ENCODE measurements at places on chromosomes 7 and 10.
A peak's percentile ranks its signal among the peaks of the same experiment; 100 is the strongest.

- no peak for DNase-seq
Observed at GRCh38 chr10:26483554-26483953, 45.4 kb downstream of the APBB1IP start.

DNA sequence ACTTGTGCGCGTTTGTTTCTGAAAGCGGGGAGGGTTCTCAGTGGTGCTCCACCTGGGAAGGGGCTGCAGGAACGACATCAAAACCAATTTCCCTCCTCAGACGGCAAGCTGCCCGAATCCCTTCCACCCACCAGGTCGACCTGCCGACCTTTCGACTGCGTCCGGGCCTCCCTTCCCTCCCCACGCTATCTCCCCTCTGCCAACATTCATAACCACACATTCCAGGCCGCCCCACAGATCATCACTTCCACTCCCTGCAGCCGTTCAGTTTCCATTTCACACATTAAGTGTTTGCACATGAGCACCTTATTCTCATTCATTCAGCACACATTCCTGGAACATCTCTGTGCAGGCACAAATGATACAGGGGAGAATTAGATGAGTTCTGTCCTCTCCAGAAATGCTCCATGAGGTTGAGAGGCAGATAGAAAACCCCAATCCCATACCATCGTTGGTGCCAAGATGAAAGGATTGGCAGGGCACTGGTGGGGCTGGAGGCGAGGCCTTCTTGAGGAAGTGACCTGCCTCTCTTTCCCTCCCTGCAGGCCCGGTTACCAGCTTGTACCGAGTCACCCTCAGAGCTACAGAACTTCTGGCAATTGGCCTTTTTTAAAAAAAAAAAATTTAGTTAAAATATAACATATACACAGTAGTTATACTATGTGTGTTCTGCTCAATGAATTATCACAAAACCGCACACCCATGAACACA lies 70.0 kb downstream of the MINDY4 start:
- no peak for DNase-seq

DNA sequence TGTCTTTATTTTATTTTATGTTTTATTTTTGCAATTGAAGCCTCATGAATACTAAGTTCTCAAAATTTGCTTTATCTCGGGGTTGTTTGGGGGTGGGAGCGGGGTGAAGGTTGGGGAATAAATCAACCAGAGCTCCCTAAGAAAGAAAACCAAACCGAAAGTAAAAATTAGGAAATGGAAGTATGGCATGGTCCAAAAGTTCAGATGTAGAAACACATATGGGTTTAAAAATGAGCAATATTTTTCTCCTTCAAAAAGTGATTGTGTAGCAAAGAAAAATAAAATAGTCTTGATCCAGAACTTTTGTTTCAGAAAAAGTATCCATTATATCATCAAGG lies 177.4 kb upstream of the PLXDC2 start:
- DNase-seq: no peak

GRCh38 chr7:609365-609764 lies 89.7 kb upstream of the PDGFA start:
- no peak for DNase-seq

DNA sequence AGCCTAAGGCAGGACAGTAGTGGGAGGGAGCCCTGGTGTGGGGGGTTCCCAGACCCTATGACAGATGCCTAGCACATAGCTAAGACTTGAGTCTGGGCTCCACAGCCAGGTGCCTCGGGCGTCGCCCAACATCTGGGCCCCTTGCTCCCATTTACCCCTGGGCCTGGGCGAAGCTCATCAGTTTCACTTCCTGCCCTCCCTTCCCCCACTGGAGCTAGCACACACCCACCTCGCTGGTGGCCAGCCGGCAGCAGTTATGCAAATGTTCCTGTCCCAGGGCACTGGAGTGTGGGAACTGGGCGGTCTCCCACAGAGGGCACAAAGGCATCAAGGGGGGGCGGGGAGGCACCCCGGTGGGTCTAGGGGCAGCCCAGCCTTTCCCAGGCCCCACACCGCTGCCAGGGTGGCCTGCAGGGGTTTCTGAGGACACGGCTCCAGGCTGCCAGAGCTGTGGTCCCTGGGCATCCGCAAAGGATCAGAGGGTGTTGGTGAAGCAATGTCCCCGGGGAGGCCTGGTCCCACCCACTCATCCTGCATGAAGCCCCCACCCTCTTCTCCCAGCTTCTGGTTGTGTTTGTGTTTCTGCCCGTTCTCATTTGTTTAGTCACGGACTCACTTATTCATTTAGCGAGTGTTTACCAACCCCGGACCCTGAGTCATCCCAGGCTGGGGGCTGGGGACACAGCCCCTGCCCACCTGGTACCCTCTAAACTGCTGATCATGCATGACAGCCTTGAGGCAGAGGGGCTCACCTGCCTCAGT lies 20.4 kb downstream of the SH2B2 start:
- peak; percentile 74 for DNase-seq

- peak; percentile 91 for DNase-seq
Observed at GRCh38 chr7:76314042-76314721, 11.7 kb downstream of the HSPB1 start.

- DNase-seq: no peak
Observed at GRCh38 chr10:62058896-62059216, 157.4 kb downstream of the ARID5B start.

DNA sequence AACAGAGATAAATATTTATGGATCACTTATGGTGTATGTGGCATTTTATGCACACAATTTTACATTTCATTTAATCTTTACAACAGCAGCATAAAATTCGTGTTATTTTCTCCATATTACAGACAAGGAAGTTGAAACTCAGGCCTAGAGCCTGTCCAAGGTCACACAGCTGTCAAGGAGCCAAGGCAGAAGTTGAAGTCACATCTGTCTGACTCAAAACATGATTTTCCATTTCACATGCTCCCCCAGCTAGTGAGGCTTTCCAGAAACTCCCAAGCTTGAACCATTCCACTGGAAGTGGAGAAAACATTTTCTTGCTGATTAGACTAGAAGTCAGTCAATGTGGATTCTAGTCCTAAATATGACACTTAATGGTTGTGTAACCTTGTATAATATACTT lies 110.5 kb downstream of the HECTD2 start:
- no peak for DNase-seq

- no peak for DNase-seq
Observed at GRCh38 chr10:132945894-132946255, 3.5 kb upstream of the CFAP46 start.

- no peak for DNase-seq
Observed at GRCh38 chr10:112735041-112735695, 214.9 kb upstream of the TCF7L2 start.

DNA sequence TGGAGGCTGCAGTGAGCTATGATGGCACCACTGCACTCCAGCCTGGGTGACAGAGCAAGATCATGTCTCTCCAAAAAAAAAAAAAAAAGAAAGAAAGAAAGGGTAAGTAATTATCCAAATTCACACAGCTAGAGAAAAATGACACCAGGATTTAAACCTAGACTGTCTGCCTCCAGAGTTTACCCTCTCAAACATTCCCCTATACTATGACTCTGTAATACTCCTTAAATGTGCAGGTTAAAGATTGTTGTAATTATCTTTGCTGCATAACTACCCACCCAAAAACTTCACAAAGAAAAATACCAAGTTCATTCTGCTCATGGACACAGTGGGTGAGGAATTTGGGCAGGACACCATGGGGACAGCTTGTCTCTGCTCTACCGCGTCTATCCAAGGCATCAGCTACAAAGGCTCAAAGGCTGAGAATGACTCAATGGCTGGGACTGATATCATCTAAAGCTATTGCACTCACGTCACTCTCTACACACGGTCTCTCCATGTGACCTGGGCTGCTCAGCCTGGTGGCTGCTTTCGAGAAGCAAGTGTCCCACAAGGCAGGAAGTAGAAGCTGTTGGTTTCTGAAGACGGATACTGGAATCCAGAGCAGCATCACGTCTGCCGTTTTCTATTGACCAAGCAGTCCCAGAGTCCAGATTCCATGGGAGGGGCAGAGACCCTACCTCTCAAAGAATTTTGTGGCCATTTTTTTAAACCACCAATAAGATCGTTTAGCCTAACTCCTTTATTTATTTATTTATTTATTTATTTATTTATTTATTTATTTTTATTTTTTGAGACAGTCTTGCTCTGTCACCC lies 185.7 kb upstream of the AUTS2 start:
- no peak for DNase-seq

- peak; percentile 13 for DNase-seq
Observed at GRCh38 chr7:1742555-1743303, 72.7 kb downstream of the ELFN1 start.

GRCh38 chr7:103501206-103501605 lies 55.2 kb upstream of the SLC26A5 start:
- DNase-seq: no peak

- peak; percentile 5 for DNase-seq
Observed at GRCh38 chr10:45673074-45673648, 589 bp upstream of the ZFAND4 start.

DNA sequence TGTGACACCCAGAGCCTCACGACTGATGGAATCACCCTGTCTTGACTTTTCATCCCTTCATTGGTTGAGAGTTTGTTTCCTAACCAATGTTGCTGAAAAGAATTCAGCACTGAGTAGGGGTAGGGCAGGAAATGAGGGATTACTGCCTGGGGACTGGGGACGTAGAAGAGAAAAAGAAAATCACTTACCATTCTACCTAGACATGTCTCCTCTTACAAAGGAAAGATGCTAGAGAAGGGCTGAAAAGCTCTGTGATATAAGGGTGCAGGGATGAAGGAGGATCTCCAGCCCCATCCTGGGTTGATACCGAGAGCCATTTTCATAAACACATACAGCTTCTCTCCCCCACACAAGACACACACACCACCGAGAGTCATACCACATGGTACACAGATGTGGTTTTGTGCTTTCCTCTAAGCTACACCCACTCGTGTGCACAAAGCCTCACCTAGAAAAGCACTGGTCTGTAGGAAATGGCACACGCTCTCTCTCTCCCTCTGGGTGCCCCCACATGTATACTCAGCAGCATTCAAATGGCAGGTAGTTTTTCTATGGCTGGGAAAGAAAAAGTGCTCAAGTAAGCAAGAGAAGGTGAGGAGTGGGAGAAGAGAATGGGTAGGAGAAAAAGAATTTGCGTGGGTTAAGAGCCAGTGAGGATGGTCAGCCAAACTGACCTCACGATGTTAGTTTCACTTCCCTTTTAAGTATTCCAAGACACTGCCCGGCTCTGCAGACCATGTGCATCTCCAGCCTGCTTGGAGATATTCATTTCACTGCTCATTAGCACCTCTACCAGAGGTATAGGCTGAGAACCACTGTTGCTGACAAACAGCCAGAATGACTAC lies 85.8 kb downstream of the CALD1 start:
- DNase-seq: peak; percentile 64

GRCh38 chr7:26480156-26480555 lies 188.5 kb downstream of the SNX10 start:
- no peak for DNase-seq

- peak; percentile 45 for DNase-seq
Observed at GRCh38 chr7:77235276-77235675, 35.7 kb upstream of the FGL2 start.

- no peak for DNase-seq
Observed at GRCh38 chr7:139893999-139894398, 64.9 kb downstream of the TBXAS1 start.

GRCh38 chr10:56346845-56347415 lies 14.1 kb downstream of the ZWINT start:
- DNase-seq: peak; percentile 33

DNA sequence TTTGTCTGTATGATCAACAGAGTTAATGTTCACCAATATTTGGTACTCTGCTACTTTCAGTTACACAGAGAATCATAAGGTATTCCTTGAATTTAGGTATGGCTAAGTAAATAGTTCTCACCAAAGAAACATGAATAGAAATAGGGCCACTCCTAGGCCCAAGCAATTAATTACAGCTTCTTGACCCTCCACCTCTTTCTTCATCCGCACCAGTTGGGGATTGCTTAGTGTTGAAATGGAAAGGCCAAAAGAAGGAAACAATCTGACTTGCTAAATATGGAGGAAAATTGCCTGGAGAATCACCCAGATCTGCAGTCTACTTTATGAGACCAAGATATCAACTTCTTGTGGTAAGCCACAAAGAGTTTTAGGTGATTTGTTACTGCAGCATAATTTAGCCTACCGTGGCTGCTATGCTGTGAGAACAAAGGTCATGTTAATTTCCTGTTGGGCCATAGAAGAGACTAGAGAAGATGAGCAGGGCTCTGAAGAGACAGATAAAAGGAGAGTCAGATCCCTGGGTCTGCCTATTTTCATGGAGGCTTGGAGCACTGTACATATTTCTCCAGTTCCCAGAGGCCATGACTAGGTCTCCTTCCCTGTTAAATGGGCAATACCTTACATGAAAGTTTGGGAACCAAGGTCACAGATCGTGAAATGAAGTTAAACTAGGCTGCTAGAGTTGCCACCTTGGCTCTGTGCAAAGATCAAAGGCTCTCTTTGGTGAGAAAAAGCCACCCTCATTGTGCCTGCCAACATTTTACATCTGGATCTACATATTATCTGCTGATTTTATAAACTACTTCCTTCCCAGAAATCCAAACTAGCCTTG lies 93.3 kb upstream of the GDF10 start:
- DNase-seq: no peak

- peak; percentile 56 for DNase-seq
Observed at GRCh38 chr7:155229548-155230168, 68.0 kb upstream of the INSIG1 start.

GRCh38 chr10:65622608-65623007 lies 1303.2 kb upstream of the LRRTM3 start:
- no peak for DNase-seq

GRCh38 chr7:157211690-157212089 lies 73.0 kb downstream of the UBE3C start:
- DNase-seq: peak; percentile 95

- no peak for DNase-seq
Observed at GRCh38 chr10:84739641-84740040, 411.3 kb downstream of the CCSER2 start.

- DNase-seq: no peak
Observed at GRCh38 chr7:77338883-77339629, 77.1 kb downstream of the GSAP start.

GRCh38 chr7:67807826-67808225 lies 811.2 kb downstream of the TYW1 start:
- DNase-seq: no peak

DNA sequence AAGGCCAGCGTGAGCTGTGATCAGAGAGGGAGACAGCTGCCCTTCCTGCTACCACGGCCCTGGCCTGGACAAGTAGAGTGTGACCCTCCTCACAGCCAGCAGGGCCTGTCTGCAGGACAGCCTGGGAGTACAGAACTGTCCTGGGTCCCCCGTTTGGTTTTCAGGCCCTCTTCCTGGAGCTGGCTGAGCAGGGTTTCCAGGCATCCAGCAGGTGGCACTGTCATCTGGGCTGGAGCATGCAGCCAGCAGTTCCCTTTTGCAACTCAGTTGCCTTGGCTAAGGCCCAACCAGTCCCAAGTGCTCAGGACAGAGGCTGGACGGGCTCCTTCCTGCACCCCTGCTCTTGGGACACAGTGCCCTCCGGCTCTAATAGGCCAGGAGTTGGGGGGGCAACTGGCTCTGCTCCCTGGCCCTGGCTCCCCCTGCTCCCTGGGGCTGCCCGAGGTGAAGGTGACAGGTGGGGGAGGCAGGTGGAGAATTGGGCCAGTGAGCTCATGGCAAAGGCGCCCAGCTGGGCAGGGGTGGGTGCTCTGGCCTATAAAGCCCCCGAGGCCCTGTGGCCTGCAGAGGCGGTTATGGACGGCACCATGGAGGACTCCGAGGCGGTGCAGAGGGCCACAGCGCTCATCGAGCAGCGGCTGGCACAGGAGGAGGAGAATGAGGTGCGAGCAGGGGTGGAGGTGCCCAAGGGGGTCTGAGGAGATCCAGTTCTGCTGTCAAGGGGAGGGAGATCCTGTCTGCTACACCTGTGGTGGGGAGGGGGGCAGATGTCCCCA lies at the start of gene ANKRD2:
Gene ANKRD2, plus strand, starts transcription at position 566 of the 776 bp plus-strand sequence. Its CDS starts 10 bp downstream, at position 576.
- DNase-seq: peak; percentile 80

GRCh38 chr10:23514321-23514720 lies 75.4 kb downstream of the OTUD1 start:
- no peak for DNase-seq

GRCh38 chr7:137120690-137121089 lies 222.8 kb downstream of the PTN start:
- DNase-seq: peak; percentile 43

All from fibroblast of lung (primary cell).